Ammon's horn (tissue), 1 donor: ENCODE measurements at places on chromosomes 4 and X.

DNA sequence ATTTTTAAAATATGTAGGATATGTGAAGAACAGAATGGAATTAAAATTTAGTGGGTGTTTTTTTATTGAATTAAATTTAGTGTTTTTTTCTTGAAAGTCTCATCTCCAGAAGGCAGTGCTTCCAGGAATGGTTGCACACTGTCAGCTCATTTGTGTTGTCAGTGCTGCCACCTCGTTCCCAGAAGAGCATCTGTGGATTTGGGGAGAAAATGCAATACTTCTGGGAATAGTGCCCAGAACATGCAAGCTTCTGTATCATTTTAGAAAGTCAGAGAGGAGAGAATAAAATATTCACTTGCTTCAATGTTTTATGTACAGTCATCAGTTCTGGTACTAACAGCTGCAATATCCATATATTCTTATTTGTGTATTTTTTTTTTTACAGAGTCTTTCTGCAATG is 608.8 kb downstream of the PCDH7 start:
- DNase-seq: peak; percentile 75

DNA sequence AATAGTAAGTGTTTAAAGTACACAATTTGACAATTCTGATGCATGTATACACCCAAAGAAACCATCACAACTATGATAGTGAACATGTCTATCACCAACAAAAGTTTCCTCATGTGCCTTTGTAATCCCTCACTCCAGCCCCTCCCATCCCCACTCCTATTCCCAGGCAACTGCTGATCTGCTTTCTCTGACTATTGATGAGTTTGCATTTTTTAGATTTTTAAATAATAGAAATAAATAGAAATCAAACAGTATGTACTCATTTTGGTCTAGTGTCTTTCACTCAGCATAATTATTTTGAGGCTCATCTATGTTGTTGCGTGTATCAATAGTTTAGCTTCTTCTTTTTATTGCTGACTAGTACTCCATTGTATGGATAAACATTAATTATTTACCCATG is 5.3 kb upstream of the RPS4X start:
- no peak for DNase-seq

GRCh38 chr4:3873408-3874027 is 107.3 kb downstream of the ADRA2C start:
- DNase-seq: no peak

DNA sequence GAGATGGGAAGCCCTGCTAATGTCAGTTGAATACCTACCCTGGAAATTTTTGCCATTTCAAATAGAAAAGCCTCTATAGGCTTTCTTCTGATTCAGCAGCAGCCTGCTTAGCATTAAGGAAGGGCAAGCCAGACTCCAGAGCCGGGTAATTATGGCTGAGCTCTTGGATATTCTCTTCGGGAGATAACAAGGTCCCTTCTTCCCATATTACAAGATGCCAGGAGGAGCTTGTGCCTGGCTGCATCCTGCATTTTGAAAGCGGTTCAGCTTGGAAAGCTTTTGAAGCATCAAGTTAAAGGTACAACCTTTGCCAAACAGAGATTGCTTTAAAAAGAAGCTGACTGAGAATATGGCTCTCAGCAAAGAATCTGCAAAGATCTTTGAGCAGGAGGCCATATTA is 399.6 kb upstream of the RPS6KA3 start:
- no peak for DNase-seq

DNA sequence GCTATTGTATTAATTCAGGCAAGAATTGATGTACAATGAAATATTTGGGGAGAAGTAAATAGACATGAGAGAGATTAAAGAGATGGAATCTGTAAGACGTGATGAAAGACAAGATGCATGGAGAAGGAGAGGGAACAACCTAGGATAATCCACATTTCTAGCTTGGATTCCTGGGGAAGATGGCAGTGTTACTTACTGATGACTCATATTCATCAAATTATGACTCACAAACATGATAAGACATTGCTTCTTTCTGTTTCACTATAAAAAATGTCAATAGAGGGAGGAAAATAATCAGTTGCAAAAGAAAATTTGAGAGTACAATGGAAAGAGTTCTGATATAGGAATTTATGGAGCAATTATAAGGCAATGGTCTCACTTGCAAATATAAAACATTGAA is 104.1 kb upstream of the BMP3 start:
- DNase-seq: no peak

DNA sequence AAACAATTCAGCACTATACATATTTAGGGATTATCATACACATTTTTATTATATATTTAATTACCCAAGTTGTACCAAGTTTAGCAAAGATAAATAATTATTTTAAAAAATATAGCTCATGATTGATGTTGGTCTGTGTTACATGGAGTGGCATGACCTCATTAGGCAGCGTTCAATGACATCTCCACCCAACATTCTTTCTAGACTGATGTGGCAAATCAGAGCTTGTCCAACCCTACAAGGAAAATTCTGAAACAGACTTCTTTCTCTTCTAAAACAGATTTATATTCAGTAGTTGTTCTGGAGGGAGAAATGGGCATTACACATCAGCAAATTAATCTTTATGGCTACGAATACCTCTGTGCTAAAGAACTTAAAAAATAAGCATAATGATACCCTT is 189.7 kb downstream of the PDGFC start:
- DNase-seq: no peak
